ENCODE measurements at places on chromosomes 11 and 22.

GRCh38 chr11:128848815-128849455 is 18.2 kb downstream of the KCNJ1 start:
- no peak for DNase-seq

- no peak for DNase-seq
Observed at GRCh38 chr22:50563413-50564160, 868 bp upstream of the SYCE3 start.

GRCh38 chr11:125416981-125417935 is 78.8 kb downstream of the FEZ1 start:
- DNase-seq: no peak

DNA sequence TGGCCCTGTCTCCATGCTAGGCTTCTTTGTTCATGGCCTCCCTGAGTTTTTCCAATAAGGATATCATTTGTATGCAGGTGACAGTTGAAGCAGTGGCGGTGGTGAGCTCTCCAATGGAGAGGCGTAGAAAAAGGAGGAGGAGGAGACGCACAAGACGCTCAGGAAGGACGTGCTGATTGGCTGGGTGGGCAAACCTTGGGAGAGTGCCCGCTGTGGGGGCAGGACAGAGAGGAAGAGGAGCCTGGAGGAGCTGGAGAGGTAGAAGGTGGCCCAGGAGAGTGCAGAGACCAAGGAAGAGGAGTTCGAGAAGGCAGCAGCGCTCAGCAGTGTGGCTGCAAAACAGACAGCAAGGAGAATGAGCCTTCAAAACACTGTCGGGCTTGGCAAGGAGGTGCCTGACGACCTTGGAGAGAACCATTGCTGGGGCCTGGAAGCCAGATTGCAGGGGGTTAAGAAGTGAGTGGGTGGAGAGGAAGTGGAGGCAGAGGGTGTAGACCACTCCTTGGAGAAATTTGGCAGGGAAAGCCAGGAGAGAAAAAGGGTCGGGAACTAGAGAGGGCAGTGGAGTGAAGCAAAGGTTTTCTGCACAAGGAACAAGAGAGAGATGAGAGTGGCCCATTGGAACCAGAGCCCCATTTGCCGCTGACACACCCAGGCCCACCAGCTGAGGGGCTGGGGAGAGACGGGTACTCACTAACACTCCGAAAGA is 7.5 kb downstream of the CLCF1 start:
- DNase-seq: no peak

DNA sequence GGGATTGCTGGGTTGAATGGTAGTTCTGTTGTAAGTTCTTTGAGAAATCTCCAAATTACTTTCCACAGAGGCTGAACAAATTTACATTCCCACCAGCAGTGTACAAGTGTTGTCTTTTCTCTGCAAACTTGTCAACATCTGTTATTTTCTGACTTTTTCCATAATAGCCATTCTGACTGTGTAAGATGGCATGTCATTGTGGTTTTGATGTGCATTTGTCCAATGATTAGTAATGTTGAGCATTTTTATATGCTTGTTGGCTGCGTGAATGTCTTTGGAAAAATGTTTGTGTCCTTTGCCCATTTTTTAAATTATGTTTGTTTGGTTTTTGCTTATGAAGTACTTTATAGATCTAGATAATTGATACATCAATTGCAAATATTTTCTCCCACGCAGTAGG is 1025.0 kb downstream of the JRKL start:
- DNase-seq: no peak

- no peak for DNase-seq
Observed at GRCh38 chr11:40161854-40162410, 1297.5 kb downstream of the LRRC4C start.

- DNase-seq: no peak
Observed at GRCh38 chr22:40029189-40029890, 34.6 kb downstream of the FAM83F start.

DNA sequence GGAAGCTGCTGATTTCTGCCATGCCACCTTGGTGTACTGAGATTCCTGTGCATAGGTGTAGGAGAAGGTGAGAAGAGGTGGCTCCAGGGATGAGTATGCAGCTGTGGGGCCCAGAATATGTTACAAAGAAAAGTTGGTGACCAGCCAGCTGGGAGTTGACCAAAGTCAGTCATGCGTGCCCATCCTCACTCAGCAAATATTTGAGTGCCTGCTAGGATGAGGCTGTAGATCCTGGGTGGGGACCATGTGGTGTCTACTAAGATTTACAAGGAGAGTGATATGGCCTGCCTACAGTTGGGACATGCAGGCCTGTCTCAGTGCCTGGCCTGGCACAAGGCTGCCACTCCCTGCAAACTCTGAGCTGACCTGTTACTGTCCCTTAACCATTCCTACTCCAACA is 19.4 kb downstream of the RNF185 start:
- no peak for DNase-seq

DNA sequence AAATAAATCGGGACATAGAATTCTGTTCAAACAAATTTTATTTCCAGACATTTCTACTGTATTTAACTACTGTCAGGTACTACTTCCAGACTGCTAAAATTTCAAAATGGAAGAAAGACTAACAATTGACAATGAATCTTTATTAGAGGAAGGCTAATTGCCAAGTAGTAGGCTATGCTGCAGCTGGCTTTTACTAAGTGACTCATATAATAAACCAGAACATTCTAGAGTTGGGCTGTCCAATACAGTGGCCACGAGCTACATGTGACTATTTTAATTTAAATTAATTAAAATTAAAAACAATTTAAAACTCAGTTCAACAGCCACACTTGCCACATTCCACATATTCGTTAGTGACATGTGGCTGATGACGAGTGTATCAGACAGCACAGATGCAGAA is 27.6 kb downstream of the CHKA start:
- DNase-seq: no peak

DNA sequence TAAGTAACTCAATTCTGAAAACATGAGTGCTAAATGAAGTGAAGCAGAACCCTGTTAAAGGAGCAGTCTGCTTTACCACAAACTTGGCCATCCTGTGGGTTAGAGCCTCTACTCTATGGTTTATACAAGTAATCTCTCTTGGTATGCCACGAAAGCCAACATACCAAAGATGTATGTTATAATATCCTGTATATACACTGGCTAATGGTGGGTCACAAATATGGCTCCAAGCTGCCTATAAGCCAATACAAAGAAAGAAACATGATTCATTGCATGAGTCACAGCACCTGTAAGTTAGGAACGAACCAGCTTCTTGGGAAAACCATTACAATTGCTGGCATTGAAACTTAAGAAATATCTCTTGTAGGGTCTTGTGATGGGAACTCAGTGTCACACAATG is 16.1 kb downstream of the XRRA1 start:
- no peak for DNase-seq

GRCh38 chr22:20463324-20464095 is 25.9 kb upstream of the SCARF2 start:
- no peak for DNase-seq

DNA sequence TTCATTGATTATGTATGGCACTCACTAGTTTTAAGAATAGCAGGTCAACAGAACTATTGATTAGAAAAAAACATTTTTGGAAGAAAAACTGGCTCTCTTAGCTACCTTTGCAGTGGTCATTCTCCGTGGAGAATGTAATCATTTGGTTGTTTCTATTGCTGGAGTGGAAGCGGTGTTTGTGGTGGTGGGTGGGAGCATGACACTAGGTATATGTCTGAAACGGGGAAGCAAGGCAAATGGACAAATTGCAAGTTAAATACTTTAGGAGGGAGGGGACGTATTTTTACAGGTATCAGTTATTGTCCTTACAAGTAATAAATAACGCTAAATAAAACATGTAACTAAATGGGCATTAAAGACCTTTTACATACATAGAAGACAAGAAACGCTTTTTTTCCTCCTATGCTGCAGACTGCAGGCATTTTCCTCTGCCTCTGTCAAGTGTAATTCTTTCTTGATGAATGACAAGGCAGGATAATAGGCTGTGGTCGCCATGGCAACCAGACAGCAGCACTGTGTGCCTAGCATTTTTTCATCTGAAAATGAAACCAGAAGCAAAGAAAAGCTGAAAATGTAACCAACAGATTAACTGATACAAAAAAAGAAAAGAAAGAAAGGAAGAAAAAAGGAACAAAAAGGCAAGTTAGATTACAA is 46.2 kb downstream of the BLID start:
- DNase-seq: no peak

DNA sequence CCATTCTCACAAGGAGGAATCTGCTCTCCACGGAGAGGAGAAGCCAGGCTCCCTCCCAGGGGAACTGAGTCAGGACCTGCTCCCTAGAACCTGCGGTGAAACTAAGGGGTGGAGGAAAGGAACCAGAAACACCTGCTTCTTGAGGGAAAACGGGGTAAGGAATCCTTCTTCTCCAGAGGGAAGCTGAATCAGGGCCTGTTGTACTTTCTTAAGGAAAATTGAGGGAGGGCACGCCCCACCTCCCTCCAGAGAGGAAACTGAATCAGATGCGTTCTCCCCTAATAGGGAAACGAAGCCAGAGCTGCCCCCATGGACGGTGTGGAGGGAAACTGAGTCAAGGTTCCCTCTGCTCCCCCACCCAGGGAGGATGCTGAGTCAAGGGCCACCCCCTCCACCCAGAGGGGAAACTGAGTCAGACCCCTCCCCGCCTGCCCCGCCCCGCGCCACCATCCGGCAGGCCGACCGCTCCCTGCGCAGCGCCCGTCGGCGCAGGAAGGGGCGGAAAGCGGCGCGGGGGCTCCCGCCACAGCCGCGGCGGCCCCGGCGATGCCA is 393 bp downstream of the RELA start:
- DNase-seq: no peak

DNA sequence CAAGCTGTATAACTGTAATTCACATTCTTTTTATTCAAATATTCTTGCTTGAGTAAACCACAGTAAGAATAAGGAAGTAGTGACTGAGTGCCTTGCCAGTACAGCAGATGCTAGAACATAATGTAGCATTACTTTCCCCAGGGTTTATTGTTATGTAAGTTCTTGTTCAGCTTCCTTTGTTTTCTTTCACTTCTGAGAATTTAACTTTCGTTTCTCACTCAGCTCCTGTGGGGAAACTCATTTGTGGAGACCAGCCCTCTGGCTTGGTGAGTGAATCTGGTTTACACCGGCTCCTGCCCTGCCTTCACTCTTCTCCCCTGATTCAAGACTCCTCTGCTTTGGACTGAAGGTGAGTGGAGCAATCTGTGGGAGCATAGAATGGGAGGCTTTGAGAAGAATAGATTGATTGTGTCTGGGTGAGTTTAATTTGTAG is at the start of gene TRIM22:
TSS of gene TRIM22 (plus strand) at position 240 of the 433 bp plus-strand sequence. CDS start 6,443 bp downstream, outside the sequence.
- DNase-seq: peak; percentile 51

- no peak for DNase-seq
Observed at GRCh38 chr11:23097891-23098290, 237.6 kb upstream of the CCDC179 start.

GRCh38 chr11:27896096-27896495 is 195.8 kb upstream of the BDNF start:
- DNase-seq: no peak

DNA sequence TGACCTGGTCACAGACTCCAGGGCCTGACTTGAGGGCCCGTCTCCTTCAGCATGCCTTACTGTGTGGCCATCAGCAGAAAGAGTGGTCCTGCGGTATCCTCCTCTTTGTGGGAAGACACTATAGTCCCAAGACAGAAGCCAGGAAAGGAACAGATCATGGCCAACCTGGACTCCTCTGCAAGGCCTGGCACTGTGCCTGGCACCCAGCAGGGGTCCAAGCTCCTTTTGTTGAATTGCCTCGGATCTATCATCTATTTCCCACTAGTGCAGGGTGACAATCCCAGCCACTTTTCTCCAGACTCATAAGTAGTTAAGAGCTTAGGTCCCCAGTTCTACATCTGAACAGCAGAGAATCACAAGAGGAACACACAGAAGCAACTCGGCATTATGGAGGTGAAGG is 27.0 kb downstream of the DSCAML1 start:
- no peak for DNase-seq
